Activated naive CD4-positive, alpha-beta T cell (primary cell): ENCODE measurements at places on chromosomes 1 and 21.

- no peak for DNase-seq
Observed at GRCh38 chr1:163866564-163866963, 544.8 kb downstream of the NUF2 start.

GRCh38 chr1:26066857-26067256 lies 573 bp downstream of the TRIM63 start:
- DNase-seq = no peak

DNA sequence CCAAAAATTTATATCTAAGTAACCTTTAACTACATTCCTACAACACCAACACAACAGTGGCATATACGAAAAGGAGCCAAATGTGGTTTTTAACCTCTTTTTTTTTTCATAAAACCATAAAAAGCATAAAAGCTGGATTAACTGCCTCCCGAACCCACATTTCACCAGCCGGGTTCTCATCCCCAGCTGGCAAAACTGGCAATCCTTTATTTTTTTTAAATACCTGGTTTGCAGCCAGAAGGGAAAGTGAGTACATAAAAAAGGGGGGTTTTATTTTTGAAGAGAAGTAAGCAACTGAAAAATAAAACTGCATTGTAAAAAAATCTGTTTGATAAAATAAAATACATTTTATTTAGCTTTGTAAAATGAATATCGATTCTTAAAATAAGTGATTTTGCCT lies 295.4 kb downstream of the AKT3 start:
- no peak for DNase-seq

- no peak for DNase-seq
Observed at GRCh38 chr1:119329541-119330461, 38.8 kb upstream of the HAO2 start.

- DNase-seq = no peak
Observed at GRCh38 chr1:1202831-1203560, 3.4 kb downstream of the TNFRSF18 start.
